Large intestine (tissue), 12 donors: ENCODE measurements at places on chromosomes 2 and 18.

DNA sequence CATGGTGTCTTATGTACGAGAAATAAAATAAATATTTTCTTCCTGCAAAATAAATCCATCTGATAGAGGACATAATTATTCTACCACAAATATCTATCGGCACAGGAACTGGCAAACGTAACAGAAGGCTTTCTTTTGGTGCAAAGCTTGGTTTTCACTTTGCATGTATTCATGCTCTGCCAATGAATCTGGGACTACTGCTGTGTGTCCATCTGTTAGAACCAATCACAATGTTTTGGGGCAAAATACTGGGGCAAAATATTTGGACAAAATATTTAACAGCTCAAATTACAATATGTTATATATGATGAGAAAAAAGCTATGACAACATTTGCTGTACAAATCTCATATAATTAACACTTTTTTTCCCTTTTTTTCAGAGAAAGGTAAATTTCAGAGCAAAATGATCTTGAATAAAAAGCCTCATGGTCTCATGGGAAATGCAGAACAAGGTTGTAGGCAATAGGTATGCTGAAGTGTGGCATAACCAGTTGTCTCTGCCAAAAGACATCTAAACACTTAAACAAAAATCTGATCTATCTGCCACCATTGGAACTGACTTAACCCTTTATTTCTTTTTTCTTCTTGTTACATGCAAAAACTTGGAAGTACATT, 923.2 kb downstream of the CPS1 start:
- no peak overlapping the region for H3K27ac ChIP-seq
- no peaks in the 10 kb centered on the region for H3K36me3 ChIP-seq
- no peak overlapping the region for H3K4me3 ChIP-seq
- no peak for DNase-seq
- no peaks in the 10 kb centered on the region for H3K27me3 ChIP-seq
- no peaks in the 10 kb centered on the region for H3K4me1 ChIP-seq

- no peaks in the 10 kb centered on the region for H3K4me1 ChIP-seq
- no peak for DNase-seq
- H3K27me3 ChIP-seq = no peaks in the 10 kb centered on the region
- H3K27ac ChIP-seq = no peak overlapping the region
- no peaks in the 10 kb centered on the region for H3K36me3 ChIP-seq
Measured at GRCh38 chr2:132760971-132761370, 91.0 kb upstream of the LYPD1 start.

- H3K4me1 ChIP-seq = no peaks in the 10 kb centered on the region
- no peaks in the 10 kb centered on the region for H3K36me3 ChIP-seq
- no peaks in the 10 kb centered on the region for H3K27me3 ChIP-seq
- H3K4me3 ChIP-seq = no peak overlapping the region
Measured at GRCh38 chr2:71992036-71992435, 155.6 kb downstream of the CYP26B1 start.

GRCh38 chr2:85838181-85838580, 50.6 kb downstream of the ST3GAL5 start:
- no peaks in the 10 kb centered on the region for H3K4me1 ChIP-seq
- no peak overlapping the region for H3K4me3 ChIP-seq
- no peaks in the 10 kb centered on the region for H3K36me3 ChIP-seq
- DNase-seq = no peak
- H3K27ac ChIP-seq = no peak overlapping the region
- peaks cover 2% of the 10 kb centered on the region for H3K27me3 ChIP-seq

GRCh38 chr2:230643576-230644291, 68.9 kb upstream of the CAB39 start:
- no peaks in the 10 kb centered on the region for H3K4me1 ChIP-seq
- peak; percentile 35 for DNase-seq
- no peaks in the 10 kb centered on the region for H3K27me3 ChIP-seq
- H3K27ac ChIP-seq = no peak overlapping the region
- no peak overlapping the region for H3K4me3 ChIP-seq
- H3K36me3 ChIP-seq = no peaks in the 10 kb centered on the region

GRCh38 chr18:36322408-36322728, 24.9 kb downstream of the FHOD3 start:
- H3K4me1 ChIP-seq = no peaks in the 10 kb centered on the region
- no peak overlapping the region for H3K27ac ChIP-seq
- no peaks in the 10 kb centered on the region for H3K27me3 ChIP-seq
- no peaks in the 10 kb centered on the region for H3K36me3 ChIP-seq
- DNase-seq = no peak
- no peak overlapping the region for H3K4me3 ChIP-seq

GRCh38 chr18:74068296-74068695, 79.3 kb downstream of the FBXO15 start:
- no peaks in the 10 kb centered on the region for H3K27me3 ChIP-seq
- no peak overlapping the region for H3K4me3 ChIP-seq
- H3K4me1 ChIP-seq = peaks cover 12% of the 10 kb centered on the region
- no peak for DNase-seq
- H3K36me3 ChIP-seq = no peaks in the 10 kb centered on the region
- no peak overlapping the region for H3K27ac ChIP-seq
